ENCODE measurements at places on chromosomes 2 and 18.

- DNase-seq, result no peak
These were observed 77.0 kb upstream of the CERS6 start for GRCh38 chr2:168378960-168379669.

DNA sequence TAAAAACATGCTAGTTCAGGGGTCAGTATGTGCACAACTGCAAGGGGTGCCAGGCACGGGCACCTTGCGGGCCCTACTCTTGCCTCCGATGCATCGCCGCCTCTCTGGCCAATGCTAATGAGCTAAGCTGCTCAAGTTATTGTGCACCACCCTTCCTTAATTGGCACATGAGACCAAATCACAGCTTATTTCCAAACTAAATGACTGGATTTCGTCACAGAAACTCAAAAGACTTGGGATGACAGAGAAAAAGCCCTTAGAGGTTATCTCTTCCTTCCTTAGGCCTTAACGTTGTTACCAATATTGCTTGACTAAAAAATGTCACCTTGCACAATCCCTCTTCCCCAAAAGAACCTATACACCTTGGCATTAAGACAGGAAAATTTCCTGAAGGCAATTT lies 7.7 kb downstream of the RNF149 start:
- DNase-seq, result no peak

DNA sequence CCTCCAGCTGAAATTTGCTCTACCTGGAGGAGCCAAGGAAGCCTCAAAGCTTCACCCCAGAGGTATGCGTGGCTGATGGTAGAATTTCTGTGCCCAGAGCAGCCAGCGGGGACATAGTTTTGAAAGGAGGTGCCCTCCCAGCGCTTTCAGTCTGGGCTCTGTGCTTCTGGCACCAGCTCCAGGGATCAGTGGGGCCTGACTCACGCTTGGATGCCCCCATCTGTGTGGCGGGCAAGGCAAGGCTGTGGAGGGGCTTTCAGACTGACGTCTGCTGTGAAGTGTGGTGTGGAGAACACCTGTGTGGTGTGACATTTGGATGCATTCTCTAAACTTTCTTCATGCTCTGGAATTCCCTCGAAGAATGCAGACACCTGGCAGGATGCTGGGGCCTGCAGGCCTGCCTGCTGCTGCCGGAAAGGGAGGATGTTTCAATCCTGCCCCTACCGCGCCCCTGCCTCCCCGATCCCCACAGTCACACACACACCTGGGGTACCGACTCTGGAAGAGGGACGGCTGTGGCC lies 84.1 kb downstream of the CTIF start:
- DNase-seq, result no peak

DNA sequence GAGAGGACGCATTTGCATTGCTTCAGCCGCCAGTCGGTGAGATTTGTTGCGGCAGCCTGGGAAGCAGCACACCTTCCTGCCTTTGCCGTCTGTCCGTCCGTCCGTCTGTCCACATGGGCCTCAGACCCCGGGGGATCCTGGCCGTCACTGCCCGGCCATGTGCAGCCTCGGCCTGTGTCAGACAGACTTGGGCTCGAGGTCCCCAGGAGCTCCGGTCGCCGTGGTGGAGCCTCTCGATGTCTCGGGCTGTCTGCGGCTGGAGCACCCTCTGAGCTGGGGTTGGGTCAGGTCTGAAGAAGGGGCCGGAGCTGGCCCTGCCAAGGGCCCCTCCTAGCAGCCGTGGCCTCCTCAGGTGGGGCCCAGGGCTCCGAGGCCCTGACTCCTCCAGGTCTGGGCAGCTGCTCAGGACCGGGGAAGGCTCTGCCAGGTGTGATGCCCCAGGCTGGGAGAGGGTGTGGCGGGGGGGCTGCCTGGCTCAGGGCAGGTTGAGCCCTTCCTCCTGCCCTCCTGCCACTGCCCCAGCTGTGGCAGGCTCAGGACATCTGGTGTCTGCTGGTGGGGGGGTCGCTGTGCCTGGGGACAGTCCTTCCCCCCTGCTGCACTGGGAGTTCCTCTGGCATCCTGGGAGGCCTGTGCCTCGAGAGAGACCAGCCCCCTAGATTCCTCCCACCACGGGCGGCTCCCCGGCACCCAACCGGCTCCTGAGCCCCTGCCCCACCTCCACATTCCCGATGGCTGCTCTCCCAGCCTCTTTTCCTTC lies 11.8 kb downstream of the NEU4 start:
- DNase-seq, result no peak

DNA sequence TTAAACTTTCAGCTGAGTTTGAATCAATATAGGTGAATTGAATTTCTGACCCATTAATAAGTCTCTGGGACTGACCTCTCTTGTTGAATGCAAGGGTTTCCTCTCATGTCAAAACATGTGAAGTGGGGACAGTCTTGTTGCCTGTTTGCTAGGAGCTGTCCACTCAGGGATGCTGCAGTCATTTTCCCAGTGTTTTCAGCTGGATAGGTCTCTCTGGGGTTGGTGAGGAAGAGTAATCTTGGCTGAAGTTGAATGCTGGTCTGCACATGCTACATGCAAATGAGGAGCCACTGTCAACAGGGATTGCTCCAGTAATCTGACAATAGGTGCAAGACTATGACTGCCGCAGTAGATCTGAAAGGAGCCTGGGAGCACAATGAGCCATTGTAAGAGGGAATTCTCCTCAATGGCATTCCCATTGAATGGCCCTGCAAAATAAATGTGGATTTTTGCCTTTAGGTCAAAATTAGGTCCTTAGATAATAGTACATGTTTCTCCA lies 34.1 kb upstream of the IL1RL1 start:
- DNase-seq, result no peak

DNA sequence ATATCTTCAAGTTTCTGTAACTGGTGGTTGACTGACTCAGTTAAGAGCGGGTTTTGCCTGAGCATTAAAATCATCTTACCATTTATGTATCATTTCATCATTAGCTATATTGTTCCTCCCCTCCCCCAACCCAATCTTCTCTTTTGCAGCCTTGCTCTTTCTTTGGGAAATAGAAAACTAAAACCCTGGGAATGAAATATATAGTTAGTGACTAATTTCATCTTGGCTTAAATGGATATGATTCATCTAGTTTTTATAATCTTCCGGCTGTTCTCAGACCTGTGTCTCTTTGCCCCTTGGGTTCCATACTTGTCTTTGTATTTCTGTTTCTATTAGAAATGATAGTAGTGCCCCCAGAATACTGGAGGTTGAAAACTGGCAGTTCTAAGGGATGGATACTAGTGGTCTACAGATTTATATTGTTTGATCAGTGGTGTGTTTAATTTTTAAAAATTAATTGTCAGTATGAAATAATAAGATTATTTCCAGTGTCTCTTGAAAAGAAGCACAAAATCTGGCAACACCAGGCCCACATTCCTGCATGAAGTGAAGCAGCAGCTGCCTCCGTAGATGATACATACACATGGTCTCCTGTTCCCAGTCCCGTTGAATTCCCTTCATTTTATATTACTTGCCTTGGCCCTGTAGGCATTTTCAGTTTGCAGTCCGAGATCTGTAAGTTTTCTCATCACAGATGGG lies 44.5 kb downstream of the PHLPP1 start:
- DNase-seq, result no peak

DNA sequence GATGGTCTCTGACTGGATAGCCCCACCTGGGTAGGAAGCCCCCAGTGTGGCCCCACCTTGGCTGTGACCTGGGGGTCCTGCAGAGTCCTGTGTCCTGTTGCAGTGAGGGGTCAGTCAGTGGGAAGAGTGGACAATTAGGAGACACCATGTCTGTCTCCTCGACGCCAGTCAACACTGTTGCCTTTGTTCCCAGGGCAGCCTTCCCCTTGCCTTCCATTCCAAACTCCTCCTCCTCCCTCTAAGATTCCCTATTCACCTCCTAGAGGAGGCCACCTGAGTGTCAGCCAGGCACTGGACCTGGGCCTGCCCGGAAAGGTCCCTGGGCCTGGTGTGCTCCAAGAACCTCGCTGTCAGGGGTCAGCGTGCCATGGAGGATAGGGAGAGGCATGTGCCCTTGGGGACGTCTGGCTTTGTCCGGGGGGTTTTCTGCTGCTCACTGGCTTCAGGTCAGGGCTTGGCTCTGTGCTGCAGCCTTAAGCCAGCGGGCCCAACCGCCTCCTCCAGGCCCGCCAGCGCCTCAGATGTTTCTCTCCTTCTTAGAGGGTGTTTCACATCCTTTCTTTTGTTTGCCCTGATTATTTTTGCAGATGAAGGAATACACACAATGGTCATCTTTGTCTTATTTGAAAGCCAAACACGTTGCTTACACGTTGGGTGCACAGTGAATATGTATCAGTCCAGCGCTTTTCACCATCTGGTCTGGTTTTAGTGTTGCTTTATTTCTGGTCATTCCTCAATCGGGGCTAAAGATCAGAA lies 68.9 kb downstream of the HPCAL1 start:
- DNase-seq, result no peak

GRCh38 chr18:13452388-13452811 lies 233.8 kb downstream of the LDLRAD4 start:
- DNase-seq, result no peak

DNA sequence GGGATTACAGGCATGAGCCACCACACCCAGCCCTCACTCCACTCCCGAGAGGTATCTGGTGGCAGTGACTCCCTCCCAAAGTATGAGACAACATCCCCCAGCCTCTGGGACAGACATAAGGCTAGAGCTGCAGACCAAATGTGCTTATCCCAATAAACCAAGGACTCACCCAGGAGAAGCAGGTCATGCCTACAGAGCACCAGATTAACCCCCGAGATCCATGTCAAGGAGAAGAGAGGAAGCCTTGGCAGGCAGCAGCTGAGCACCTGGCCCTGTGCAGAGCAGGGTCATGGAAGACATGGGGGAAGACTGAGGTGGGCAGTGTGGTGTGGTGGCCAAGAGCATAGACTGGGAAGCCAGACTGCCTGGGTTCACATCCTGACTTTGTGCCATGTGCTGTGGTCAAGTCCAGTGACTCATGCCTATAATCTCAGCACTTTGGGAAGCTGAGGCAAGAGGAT lies 7.2 kb downstream of the RAB11FIP5 start:
- DNase-seq, result no peak

GRCh38 chr2:186256540-186256939 lies 229.5 kb upstream of the ZC3H15 start:
- no peak for DNase-seq

GRCh38 chr2:197121756-197122385 lies 188.7 kb downstream of the ANKRD44 start:
- DNase-seq, result no peak

- DNase-seq, result no peak
These were observed 631.0 kb downstream of the BCL11A start for GRCh38 chr2:59922450-59922849.

DNA sequence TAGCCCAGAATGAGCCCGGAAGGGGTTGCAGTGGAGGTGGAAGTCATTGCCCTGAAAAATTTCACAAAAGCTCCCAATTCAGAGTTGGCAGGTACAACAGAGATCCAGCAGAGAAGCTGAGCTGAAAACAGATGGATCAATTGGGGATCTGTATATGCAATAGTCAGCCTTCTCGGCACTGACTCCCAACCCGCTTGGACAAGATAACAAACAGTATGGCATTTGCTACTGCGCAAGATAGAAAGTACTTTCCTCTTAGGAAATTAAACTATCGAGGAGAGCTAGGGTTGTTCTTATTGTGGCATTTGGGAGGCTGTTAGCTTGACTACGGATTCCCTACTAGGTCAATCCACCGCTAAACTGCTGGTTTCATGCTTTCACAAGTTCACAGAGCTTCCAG lies 11.6 kb upstream of the IER3IP1 start:
- no peak for DNase-seq

- no peak for DNase-seq
These were observed 118.5 kb downstream of the NRP2 start for GRCh38 chr2:205800773-205801172.

GRCh38 chr18:59681521-59682004 lies 15.7 kb downstream of the CCBE1 start:
- no peak for DNase-seq

GRCh38 chr2:165328272-165328671 lies 89.1 kb downstream of the SCN2A start:
- no peak for DNase-seq

- DNase-seq, result no peak
These were observed 147.7 kb downstream of the WDPCP start for GRCh38 chr2:63440612-63441011.

DNA sequence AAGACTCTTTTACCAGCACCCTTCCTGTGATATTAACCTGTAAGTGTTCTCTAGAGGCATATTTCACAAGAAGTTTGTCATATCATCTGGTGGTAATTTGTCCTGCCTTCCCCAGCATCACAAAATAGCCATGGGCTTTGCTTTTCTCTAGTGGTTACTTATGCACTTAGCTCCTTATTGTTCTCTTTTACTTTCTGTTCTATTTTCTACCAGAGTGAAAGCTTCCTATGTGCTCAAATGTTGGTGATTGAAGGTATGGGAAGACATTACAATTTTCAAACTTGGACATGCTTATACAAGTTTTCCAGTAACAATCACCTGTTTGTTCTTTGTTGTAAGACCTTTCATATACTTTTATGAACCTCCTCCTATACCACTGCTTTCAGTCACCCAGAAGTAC lies 87.0 kb upstream of the KCNH7 start:
- no peak for DNase-seq

- DNase-seq, result no peak
These were observed 422.6 kb upstream of the LYPD1 start for GRCh38 chr2:133092571-133092970.

DNA sequence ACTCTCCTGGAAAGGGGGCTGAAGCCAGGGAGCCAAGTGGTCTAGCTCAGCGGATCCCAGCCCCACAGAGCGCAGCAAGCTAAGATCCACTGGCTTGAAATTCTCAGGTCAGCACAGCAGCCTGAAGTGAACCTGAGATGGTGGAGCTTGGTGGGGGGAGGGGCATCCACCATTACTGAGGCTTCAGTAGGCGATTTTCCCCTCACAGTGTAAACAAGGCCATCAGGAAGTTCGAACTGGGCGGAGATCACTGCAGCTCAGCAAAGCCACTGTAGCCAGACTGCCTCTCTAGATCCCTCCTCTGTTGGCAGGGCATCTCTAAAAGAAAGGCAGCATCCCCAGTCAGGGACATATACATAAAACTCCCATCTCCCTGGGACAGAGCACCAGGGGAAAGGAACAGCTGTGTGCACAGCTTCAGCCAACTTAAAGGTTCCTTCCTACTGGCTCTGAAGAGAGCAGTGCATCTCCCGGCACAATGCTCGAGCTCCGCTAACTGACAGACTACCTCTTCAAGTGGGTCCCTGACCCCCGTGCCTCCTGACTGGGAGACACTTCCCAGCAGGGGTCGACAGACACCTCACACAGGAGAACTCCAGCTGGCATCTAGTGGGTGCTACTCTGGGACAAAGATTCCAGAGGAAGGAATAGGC lies 282.3 kb upstream of the EPC2 start:
- no peak for DNase-seq

DNA sequence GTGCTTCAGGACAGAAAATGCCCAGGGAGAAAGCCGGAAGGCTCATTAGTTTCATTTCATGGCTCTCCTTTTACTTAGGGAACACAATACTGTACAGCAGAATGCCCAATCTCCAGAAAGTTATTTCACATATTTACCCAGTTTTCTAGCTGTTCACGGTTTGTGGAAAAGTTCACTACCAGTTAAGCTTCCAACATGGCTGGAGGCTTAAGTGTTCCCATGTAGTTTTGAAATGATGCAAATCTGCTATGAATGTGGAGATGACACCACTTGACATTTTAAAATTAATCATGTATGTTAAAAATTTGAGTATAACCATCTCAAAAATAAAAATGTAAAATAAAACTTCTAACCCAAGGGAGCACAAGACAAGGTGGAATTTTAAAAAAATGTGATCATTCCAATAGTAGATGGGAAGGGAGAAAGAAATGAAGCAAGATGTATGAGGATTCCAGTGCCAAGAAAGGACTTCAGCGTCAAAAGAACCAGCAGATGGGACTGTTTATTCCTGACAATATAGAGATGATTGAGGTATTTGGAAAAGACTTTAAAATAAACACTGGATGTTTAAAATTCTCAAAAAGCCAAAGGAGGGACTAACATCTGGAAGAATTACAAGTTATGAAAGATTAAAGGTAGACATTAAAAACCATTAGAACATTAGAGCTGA lies 60.9 kb upstream of the OSR1 start:
- no peak for DNase-seq
